NCI-H1417 treated with DMSO at 0.1 percent for 48 hours (cell line): ENCODE measurements at places on chromosomes 13 and 19.

DNA sequence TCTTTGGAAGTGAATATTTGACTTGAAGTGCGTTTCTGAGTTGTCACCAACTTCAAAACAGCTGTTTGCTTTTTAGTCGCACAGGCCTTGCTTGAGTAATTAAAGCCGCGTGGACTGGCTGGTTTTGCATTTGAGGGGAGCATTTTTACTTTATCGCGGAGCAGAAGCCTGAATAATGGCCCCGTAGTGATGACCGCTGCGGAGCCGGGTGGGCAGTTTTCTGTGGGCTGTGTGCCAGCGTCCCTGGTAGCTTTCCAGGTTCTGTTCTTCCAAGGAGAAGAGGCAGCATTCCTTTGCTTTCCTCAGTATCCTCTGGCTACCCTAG, 1.1 kb downstream of the NAA16 start:
- DNase-seq: no peak

DNA sequence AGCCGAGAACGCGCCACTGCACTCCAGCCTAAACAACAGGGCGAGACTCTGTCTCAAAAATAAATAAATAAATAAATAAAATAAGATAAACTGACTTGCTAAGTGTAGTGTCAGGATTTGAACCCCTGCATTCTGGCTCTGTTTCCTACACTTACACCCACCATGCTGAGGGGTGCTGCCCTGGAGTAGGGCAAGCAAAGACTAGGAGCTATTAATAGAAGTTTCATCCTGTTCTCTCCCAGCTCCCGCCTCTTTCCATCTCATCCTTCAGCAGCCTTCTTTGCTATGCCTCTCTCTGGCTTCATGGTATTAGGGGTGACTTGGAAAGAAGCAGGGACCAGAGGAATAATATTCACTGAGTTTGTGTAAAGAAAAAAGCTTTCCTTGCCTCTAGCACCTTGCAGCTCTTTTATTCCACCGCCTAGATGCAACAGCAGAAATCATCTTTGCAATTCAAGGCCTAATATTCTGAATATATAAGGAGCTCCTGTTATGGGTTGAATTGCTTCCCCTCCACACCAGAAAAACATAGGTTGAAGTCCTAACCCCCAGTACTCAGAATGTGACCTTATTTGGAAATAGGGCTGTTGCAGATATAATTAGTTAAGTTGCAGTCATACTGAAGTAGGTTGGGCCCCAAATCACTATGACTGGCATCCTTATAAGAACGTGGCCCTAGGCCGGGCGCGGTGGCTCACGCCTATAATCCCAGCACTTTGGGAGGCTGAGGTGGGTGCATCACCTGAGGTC, 8.7 kb upstream of the PLAUR start:
- no peak for DNase-seq

DNA sequence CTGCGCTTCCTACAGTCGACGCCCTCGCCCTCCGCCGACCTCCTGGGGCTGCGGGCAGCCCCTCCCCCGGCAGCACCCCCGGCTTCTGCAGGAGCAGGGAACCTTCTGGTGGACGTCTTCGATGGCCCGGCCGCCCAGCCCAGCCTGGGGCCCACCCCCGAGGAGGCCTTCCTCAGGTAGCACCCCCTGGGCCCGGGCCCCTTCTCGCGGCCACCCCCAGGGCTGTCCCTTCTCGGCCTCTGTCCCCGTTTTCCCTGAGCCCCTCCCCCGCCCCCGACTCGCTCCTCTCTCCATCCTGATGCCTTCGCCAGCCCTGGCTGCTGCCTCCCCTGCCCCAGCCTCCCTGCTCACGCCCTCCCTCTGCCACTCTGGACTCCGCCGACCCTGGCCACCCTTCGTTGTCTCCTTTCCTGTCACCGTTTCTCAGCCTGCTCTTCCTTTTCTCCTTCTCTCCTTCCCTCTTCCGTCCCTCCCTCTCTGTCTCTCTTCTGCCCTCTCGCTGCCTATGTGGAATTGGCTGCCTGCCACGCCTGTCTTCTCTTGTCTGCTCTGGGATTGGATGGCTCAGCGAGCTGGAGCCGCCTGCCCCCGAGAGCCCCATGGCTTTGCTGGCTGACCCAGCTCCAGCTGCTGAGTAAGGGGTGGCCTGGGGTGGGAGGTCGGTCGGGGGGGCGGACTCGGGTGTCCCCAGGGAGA, 11.0 kb downstream of the FUZ start:
- DNase-seq: no peak

DNA sequence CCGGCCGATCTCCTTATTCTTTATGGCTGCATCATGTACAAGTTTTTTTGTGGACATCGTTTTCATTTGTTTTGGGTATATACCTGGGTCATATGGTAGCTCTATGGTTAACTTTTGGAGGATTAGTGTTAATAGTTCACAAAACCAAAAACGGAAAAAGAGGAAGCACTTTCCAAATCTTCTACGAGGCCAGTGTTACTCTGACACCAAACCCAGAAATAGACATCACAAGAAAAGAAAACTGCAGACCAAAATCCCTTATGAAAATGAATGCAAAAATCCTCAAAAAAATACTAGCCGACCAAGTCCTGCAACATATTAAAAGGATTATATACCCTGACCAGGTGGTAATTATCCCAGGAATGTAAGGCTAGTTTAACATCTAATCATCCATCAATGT, 29.8 kb downstream of the ADGRE2 start:
- DNase-seq: no peak
